ENCODE measurements at places on chromosomes 4 and X.

DNA sequence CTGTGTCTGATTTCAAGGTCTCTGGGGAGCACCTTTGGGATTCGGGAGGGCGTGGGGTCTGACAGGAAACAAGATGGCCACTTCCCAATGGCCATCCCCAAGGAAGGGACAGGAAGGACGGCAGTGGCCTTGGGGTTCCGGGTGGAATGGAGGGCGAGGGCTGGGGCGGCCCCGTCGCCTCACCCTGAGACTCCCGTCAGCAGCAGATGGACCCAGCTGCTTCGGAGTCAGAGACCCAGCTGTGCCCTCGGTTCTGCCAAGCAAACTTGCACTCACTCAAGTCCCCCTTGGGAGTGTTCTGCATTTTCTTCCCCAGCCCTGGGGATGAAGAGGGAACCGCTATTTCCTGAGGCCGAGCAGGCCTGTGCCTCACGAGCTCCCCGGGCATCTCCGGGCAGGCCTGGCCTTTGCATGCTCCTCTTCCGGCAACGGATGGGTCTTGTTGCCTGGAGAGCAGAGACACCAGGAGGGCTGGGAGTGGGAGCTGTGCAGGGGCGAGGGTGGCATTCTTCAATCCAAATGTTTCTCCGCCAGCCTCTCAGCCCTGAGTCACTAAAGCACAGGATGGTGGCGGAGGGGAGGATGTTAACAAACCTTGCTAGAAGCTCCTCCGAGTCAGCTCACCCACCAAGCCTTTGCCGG lies 6.8 kb upstream of the DUSP9 start:
- no peak for DNase-seq

- DNase-seq, result no peak
Measured at GRCh38 chr4:47462799-47463234, 685 bp downstream of the COMMD8 start.

- peak; percentile 56 for DNase-seq
Measured at GRCh38 chrX:39854772-39855747, 242.7 kb downstream of the BCOR start.

GRCh38 chr4:36260731-36261130 lies 16.4 kb upstream of the ARAP2 start:
- DNase-seq, result no peak

DNA sequence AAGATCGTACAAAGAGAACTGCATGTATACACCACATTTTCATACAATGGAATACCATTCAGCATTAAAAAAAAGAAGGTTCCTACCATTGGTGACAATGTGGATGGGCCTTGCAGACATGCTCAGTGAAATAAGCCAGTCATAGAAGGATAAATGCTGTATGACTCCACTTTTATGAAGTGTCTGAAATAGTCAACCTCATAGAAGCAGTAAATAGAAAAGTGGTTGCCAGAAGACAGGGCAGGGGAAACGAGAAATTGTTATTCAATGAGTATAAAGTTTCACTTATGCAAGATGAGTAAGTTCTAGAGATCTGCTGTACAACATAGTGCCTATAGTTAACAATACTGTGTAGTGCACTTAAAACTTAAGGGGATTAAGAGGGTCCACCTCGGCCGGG lies 257.5 kb upstream of the FTHL17 start:
- DNase-seq, result no peak

DNA sequence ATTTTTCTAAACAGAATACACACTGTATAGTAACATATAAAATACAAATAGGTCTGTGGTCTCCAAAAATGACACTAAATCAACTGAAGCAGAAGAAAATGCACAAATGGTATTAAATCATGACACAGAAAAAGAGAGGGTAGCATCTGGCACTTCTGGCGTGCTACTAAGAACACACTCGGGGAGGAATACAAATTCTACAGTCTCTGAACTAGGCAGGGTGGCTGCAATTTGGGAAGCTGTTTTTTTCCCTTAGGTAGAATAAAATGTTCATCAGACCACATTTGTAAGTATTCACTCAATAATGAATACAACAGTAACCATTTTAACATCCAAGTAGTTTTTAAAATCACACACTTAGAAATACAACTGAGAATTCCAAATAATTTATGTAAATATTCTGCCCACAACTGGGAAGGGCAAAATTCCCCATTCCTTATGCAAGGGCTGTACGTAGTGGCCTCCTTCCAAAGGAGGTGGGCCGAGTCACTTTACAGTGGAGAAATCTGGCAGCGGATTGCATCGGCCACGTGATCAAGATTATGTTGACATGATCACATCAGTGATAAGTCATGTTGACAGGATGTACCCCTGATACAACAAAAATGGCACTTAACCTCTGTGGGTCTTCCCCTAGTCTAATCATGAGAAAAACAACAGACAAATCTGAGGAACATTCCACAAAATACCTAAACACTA lies 101.1 kb downstream of the TSPAN5 start:
- no peak for DNase-seq

- DNase-seq, result no peak
Measured at GRCh38 chr4:152828122-152828521, 48.4 kb downstream of the ARFIP1 start.

- no peak for DNase-seq
Measured at GRCh38 chrX:3129256-3129655, 88.0 kb downstream of the ARSF start.

DNA sequence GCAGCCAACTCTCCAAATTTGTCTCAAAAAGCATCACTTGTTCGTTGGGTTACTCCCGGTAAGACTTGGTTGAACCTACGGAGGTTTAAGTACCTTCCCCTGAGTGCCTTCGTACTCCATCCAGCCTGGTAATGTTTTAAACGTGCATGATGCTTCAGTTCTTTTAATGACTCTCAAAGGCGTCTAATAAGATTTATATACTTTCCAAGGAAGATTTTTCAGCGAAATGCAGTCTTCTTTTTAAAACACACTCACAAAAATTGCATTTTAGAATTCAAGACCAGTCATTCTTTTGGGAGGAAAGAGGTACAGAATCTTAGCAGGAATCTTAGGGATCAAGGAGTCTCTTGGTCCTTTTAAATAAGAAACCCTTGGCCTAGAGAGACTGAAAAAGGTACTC lies 430 bp upstream of the TRPC3 start:
- DNase-seq, result no peak

- no peak for DNase-seq
Measured at GRCh38 chrX:38516196-38516774, 45.1 kb upstream of the TSPAN7 start.

- no peak for DNase-seq
Measured at GRCh38 chrX:75149654-75150053, 6.4 kb downstream of the ABCB7 start.

DNA sequence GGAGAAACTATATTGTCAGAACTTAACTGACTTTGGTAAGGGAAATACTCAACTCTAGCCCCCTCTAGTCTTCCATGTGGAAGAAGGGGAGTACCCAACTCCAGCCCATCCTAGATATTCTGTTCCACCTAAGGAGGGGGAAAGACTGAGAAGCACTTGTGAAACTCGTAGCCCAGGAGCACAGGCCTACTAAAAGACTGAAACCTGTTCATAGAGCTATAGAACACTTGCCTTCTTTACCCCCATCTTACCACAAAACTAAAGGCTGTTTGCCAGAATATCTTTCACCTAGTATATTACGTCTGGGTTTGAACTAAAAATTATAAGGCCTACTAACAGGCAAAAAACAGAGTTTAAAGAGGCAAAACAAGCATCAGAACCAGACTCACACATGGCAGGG lies 15.5 kb downstream of the CLDN22 start:
- DNase-seq, result no peak

GRCh38 chr4:184472614-184473498 lies 1.5 kb downstream of the IRF2 start:
- no peak for DNase-seq

DNA sequence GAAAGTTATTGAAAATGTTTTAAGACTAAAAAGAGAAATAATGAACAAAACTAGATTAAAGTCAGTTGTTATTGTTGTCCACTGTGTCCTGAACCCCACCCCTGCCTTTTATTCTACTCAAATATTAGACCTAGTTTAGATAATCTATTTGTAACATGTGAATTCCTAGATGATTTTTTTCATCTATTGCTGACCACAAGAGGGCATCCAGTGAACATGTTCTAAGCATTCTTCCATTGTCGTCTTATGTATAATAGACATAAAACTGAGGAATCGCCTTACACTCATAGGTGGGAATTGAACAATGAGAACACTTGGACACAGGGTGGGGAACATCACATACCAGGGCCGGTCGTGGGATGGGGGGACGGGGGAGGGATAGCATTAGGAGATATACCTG lies 36.4 kb upstream of the HPRT1 start:
- DNase-seq, result no peak

DNA sequence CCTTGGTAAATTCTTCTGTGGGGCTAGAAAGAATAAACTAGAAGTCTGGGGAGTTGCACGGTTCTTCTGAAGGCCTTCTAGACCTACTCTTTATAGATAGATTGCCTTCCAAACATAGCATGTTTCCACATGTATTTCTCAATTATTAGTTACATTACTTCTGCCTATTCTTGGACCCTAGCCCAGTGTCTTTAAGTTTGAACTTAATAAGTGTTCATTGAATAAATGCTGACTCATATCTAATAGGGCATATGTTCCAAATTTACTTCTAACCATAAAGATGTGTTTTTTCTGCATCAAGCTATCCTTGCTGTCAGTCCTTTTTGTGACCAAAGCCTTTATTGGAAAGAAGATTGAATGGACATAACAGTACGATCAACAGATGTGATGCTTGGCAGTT lies 503.6 kb upstream of the ZFP42 start:
- no peak for DNase-seq

- DNase-seq, result no peak
Measured at GRCh38 chr4:26344901-26345564, 24.2 kb downstream of the RBPJ start.

DNA sequence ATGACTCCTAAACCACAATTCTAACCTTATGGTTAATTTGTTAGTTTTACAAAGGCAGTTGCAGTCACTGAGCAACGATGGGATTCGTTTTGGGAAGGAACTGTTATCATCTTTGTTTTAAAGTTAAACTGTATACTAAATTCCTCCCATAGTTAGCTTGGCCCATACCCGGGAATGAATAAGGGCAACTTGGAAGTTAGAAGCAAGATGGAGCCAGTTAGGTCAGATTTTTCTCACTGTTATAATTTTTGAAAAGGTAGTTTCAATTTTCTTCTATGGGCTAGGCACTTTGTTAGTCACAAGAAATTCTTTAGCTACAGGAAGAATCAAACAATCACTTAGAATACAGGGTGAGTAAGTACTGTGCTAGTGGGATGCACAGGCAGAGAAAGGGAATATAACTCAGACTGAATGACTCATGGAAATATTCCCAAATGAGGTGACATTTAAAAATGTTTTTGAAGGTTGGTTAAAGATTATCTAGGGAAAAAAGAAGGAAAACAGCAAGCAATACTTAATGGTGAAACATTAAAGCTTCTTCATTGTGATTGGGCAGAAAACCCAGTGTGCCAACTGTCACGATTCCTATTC lies 153.6 kb downstream of the MAGEB17 start:
- DNase-seq, result no peak

GRCh38 chr4:25457053-25457715 lies 80.1 kb downstream of the ANAPC4 start:
- no peak for DNase-seq

DNA sequence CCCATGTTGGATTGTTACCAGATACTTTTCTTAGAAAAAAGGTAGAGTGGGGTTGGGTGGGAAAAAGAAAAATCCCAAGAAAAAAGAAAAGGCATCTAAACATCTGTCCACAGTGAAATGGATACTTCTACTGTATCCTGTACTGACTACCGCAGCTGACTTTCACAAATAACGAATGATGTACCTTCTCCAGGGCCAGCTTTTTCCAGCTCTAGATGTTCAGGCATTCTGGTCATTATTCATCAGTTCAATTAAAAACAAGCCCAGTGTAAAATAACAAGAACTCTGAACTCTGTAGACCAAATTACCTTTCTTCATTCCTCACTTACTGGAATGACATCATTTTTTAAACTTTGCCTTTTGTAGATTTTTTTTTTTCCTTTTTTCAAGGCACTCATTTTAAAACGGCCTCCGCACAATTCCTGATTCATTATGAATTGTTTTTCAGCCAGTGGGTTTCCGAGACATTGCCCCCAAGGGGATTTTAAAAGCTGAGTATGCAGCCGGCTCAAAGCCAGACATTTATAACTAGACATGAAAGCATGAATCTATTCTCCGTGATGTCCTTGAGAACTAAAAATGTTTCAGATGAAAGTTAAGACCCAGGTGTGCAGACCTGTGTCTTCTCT lies 113.5 kb downstream of the PRKX start:
- DNase-seq, result no peak

- DNase-seq, result no peak
Measured at GRCh38 chr4:32624943-32625603, 1904.9 kb downstream of the PCDH7 start.

GRCh38 chrX:79146640-79147390 lies 2.3 kb downstream of the GPR174 start:
- no peak for DNase-seq

- no peak for DNase-seq
Measured at GRCh38 chrX:20144491-20144890, 2.9 kb upstream of the EIF1AX start.

DNA sequence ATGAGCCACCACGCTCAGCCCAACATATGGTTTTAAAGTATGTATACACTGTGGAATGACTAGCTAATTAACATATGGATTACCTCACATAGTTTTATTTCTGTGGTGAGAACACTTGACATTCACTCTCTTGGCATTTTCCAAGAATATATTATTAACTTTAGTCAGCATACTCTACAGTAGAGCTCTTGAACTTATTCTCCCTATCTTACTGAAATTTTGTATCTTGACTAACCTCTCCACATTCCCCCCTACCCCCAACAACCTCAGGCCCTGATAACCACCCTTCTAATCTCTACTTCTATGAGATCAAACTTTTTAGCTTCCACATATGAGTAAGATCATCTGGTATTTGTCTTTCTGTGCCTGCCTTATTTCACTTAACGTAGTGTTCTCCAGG lies 38.6 kb upstream of the AGA start:
- DNase-seq, result no peak

- DNase-seq, result no peak
Measured at GRCh38 chr4:15234856-15235126, 193.0 kb upstream of the C1QTNF7 start.

- no peak for DNase-seq
Measured at GRCh38 chr4:169611157-169611556, 1.2 kb downstream of the NEK1 start.

- DNase-seq, result no peak
Measured at GRCh38 chrX:131955099-131955777, 67.9 kb upstream of the STK26 start.

- DNase-seq, result no peak
Measured at GRCh38 chrX:105462186-105462585, 241.7 kb upstream of the TEX13A start.

GRCh38 chrX:17692709-17693346 lies 44.5 kb upstream of the SCML1 start:
- DNase-seq, result no peak

- no peak for DNase-seq
Measured at GRCh38 chr4:47974566-47974965, 41.9 kb downstream of the CNGA1 start.

GRCh38 chr4:126907389-126907788 lies 725.4 kb upstream of the INTU start:
- DNase-seq, result no peak

DNA sequence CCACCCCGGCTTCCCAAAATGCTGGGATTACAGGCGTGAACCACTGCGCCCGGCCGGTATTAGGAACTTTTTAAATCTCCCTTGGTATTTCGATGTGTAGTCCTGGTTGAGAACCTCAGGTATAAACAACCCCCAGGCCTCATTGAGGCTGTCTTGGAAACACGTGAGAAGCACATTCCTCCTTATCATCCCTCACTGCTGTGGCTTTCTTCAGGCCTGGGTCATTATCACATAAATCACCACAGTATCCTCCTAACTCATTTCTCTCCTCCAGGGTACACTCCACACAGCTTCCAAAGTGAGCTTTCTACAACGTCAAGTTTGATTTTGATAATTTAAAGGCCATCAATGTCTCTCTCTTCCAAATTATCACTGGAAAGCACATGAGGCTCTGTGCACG lies 198.2 kb downstream of the DCHS2 start:
- no peak for DNase-seq
